A549 treated with DMSO at 1 μM for 4 hours (cell line): ENCODE measurements at places on chromosomes 5 and 9. TPM values are rescaled to one million over a fixed set of nuclear protein-coding genes. Genes with fewer than 3 reads are reported as not detected.

PRSS3 gene
- total RNA-seq: 13.2 to 17.6 TPM (median 14.0 TPM) in 5 replicates

GNA14 gene
- 0.03 TPM in 1 of 5 replicates, not detected in the others for total RNA-seq

OR13C5 gene
- total RNA-seq: not detected in 5 replicates

PHF24 gene
- total RNA-seq: 0.07 to 0.18 TPM (median 0.17 TPM) in 5 replicates

ACTBL2 gene
- 0.02 to 0.09 TPM (median 0.06 TPM) in 5 replicates for total RNA-seq

SCGB3A2 gene
- total RNA-seq: not detected in 5 replicates

SEMA6A gene
- total RNA-seq: 0.05 to 0.31 TPM (median 0.17 TPM) in 5 replicates
